ENCODE measurements at places on chromosomes 1 and 21.

GRCh38 chr21:33386222-33386784 is 16.9 kb upstream of the IFNGR2 start:
- no peak for DNase-seq

- no peak for DNase-seq
Observed at GRCh38 chr1:147781056-147781471, 20.7 kb upstream of the GJA5 start.

- DNase-seq = no peak
Observed at GRCh38 chr1:218429301-218429700, 84.2 kb downstream of the TGFB2 start.

DNA sequence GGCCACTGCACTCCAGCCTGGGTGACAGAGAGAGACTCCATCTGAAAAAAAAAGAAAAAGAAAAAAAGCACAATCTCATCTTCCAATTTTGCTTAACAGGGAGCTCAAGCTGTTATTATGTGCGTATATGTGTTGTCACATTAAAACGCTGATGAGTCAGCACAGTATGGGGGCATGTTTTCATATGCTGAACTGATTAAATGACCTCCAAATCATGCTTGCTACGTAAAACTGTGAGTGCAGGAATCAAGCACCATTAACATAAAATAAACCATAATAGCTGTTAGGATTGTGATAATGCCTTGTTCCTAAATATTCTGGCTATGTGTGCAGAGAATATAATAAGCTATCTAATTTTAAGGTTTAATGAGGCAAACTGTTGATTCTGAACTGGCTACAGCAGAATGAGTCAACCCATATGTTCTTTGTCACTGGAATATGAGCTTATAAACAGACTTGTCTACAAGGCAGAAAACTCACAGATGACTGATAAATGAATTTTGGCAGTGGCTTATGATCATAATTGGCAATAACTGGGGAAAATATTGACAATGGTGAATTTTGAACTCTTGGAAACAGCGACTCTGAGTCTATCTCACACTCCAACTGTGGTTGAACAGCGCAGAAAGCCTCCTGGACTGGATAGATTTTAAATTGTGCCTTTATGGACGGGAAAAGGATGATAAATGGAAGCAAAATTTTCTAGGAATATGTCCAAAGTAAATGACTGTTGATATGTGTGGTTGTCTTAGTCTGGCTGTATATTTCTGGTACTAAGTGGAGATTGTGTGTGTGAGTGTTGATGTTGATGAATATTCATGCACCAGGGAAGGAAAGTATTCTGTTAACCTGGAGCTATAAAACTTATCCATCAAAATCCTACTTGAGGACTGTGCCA is 75.5 kb downstream of the VCAM1 start:
- no peak for DNase-seq

- no peak for DNase-seq
Observed at GRCh38 chr21:27734146-27734545, 767.3 kb upstream of the ADAMTS5 start.

- no peak for DNase-seq
Observed at GRCh38 chr1:154263465-154264332, 8.7 kb upstream of the HAX1 start.

DNA sequence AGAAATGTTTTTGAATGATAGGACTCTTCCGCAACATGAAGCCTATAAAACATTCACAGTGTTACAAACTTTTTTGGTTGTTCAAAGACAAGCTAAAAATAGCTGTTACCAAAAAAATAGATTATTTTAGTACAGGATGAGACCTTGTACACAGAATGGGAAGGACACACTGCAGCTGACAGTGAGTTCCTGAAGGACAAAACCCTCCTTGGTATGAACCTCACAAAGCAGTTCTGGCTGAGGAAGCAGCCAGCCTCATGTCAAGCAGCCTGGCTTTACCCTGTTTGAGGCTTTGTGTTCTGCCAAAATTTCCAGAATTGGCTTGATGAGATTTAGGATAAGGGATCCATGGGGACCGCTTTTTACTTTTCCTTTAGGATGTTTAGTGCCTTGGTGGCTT is 93.7 kb downstream of the RGL1 start:
- no peak for DNase-seq

- DNase-seq = peak; percentile 9
Observed at GRCh38 chr1:52127181-52128180, 14.4 kb upstream of the ZFYVE9 start.

GRCh38 chr1:209672705-209673630 is 2.2 kb upstream of the G0S2 start:
- peak; percentile 52 for DNase-seq

DNA sequence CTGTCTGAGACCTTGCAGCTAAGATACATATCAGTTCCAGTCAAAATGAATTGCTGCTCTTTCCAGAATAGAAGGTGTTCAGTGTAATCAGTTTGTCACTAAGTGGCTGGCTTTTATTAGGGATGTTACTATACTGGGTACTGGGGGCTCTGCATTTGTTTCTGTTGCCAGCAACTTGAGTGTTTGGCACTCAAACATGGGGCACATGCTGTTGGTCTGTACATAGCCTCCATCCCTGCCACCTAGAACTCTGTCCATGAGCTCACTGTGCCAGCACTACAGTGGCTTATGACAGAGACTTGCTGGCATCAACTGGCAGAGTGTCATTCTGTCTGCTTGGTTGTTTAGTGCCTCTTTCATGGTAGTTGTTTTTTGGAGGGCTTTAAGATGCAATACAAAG is 45.1 kb downstream of the RGSL1 start:
- no peak for DNase-seq

GRCh38 chr1:44029260-44029910 is 1.9 kb downstream of the SLC6A9 start:
- no peak for DNase-seq

DNA sequence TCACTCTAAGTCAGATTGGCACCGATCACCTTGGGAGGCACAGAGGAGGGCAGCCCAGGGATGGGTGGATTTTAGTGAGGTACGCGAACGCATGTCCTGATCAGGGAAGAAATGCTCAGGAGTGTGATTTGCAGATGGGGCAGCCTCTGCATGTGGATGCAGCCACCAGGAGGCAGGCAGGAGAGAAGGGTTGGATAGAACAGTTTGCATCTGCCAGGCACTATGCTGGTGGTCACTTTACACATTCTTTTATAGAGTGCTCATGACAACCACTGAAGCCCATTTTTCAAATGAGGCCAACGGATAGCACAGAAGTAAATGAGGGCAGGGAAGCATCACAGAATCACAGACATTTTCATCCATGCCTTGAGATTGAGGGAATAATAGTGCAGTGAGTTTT is 5.7 kb downstream of the LAMB3 start:
- DNase-seq = no peak

DNA sequence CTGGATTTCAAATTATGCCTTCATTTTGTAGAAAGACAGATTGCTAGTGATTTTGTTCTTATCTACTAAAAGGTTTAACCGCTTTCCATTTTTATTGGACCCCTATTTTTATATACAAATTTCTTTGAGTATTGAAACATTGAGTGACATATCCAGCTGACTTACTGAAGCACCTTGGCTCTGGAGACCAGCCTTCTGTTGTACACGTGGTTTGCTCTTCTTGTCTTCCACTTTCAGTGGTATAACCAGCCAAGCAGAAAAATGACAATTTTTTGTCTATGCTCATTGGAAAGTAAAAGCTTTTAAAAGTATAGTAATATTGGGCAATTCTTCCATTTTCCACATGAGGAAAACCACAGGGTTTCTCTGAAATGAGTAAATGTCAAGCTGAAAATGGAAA is 4.4 kb downstream of the F13B start:
- no peak for DNase-seq

DNA sequence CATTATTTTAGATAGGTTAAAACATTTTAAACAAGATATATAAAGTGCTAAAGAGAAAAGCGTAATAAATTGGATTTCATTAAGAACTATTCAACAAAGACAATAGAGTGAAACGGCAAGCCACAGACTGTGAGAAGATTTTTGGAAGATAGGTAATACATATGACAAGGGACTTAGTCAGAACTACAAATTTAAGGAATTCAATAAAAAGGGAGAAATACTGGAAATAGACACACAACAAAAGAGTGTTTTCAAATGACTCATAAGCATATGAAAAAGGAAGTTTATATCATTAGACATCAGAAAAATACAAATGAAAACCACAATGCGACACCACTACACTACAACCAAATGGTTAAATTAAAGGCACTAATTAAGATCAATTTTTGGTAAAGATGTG is 90.5 kb downstream of the GDAP2 start:
- DNase-seq = no peak

DNA sequence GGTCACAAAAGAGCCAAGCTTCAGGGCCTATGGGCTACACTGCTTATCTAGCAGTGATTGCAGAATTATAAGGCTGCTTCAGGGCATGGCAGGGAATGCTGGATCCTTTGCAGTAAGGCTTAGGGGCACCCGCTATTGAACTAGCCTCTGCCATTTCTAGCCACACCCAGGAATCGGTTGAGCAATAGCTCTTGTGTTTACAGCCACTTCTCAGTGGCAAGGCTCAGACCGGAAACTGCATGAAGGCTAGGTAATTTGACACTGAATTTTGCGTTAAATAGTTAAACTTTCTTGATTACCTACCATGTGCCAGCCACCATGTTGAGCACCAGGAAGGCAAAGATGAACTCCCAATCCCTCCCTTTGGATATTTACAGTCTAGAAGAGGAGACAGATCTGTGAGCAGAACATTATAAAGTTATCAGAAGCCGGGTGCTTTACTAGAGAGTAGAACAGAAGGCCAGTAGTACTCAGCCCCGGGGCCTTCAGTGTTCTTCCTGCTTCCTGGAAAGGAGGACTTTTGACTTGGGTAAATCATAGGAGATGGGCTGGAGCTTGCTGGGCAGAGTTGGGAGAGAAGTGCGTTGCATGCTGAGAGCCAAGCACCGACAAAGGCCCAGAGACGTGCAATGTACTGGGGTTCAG is 98.6 kb upstream of the LPGAT1 start:
- DNase-seq = no peak

DNA sequence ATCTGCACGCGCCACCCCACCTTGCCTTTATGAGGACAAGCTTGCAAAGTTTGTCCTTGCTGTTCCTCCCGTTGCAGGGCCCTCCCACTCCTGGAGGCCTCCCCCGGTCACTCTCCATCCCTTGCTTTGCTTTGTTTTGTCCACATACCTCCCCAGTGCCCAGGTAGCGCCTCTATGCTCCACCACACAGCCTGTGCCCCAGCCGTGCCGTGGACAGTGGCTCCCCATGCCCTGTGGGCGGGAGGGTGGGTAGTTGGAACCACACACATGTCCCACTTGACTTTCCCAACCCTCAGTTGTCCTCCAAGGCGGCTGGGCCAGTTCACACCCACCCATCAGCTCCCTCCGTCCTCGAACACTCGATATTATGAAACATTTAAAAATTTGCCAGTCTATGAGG is 24.6 kb downstream of the SLX9 start:
- no peak for DNase-seq

GRCh38 chr21:25582164-25582790 is 25.0 kb downstream of the MRPL39 start:
- DNase-seq = no peak

DNA sequence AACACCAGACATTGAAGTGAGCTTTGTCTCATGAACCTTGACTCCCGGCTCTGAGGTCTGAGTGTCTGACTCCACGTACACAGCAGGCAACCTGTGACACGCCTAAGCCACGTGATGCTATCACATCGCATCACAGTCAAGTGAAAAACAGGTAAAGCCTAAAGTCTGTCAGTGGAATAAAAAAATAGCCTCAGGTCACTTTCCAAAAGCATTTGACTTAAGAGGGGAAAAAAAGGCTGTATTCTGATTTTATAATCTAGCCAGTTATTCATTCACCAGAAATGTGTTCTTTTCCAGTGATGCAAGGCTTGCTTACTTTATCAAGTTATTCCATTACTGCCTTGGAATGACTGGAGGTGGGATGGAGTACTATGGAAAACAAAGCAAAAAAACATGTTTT is 163.2 kb upstream of the HMCN1 start:
- no peak for DNase-seq
